ENCODE measurements at places on chromosomes 2 and 18. TPM values are rescaled to one million over a fixed set of nuclear protein-coding genes. Genes with fewer than 3 reads are reported as not detected.

GRCh38 chr2:24158131-24158530 lies 16.7 kb upstream of the FAM228A start:
- no peak for DNase-seq

GRCh38 chr2:207768168-207768865 lies 1.4 kb downstream of the FZD5 start:
- DNase-seq, result peak; percentile 56

GRCh38 chr2:232368311-232368731 lies 10.2 kb upstream of the ALPP start:
- peak; percentile 67 for DNase-seq

DNA sequence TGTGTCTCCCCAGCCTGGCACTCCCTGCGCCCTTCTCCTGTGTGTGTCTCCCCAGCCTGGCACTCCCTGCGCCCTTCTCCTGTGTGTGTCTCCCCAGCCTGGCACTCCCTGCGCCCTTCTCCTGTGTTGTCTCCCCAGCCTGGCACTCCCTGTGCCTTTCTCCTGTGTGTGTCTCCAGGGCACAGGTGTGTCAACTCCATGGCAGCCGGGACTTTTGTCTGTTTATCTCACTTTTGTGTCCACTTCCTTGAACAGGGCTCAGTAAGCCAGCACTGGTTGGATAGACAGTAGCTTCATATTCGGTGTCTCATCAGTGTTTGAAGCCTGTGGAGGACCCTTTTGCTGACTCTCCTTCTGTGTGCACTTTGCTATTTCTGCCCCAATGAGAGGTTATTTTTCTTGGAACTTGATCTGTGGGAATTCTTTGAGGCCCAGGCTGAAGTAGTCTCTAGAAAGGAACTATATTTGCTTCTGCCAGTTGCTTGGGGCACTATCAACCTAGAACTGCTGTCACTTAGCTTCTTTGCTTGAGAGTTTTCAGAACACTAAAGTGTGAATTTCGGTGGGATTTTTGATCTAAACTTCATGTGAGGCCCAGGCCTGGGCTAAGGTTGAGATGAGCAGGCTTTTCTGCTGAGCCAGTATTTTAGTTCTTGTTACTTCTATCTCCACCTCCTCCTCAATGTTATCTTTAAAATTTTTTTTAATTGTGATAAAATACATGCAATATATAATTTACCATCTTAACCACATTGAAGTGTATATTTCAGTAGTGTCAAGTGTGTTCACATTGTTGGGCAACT lies 8.3 kb upstream of the ASB1 start:
- DNase-seq, result no peak

DNA sequence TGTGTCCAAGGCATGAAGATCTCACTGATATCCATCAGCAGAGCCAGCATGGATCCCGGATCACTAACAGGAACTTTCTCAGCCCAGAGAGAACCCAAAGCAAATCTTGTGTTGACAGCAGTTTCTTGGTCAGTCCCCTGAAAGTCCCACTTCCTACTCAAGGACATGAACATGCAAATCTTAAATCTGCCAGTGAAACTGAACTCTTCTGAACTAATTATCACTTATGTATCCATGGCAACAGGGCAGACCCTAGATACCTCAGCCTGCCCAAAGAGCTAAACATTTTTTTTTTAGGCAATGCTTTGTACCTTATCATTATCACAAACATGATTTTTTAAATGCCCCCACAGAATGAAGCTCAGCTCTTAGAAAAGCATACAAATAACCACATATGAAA lies 127.8 kb upstream of the DDX18 start:
- DNase-seq, result no peak

- no peak for DNase-seq
These were observed 118.3 kb downstream of the FMNL2 start for GRCh38 chr2:152453129-152453911.

DNA sequence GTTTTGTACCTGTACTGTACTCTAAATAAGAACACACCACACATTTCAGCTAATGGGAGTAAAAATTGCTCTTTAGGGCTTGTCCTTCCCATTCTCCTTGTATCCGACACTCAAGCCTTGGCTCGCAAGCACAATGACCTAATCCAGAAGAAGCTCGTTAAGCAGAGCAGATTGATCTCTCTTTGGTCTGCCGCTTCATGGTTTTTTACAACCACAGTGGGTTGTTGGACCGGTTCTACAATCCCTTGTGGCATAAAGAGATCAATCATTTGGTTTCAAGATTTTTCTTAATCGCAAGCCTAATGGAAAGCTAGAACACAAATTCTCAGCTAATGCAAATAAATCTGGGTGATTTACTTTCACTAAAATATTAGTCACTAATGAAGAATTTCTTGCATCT lies 662.1 kb downstream of the LRP1B start:
- no peak for DNase-seq

GRCh38 chr18:56076723-56077122 lies 488.7 kb upstream of the TCF4 start:
- DNase-seq, result no peak

DNA sequence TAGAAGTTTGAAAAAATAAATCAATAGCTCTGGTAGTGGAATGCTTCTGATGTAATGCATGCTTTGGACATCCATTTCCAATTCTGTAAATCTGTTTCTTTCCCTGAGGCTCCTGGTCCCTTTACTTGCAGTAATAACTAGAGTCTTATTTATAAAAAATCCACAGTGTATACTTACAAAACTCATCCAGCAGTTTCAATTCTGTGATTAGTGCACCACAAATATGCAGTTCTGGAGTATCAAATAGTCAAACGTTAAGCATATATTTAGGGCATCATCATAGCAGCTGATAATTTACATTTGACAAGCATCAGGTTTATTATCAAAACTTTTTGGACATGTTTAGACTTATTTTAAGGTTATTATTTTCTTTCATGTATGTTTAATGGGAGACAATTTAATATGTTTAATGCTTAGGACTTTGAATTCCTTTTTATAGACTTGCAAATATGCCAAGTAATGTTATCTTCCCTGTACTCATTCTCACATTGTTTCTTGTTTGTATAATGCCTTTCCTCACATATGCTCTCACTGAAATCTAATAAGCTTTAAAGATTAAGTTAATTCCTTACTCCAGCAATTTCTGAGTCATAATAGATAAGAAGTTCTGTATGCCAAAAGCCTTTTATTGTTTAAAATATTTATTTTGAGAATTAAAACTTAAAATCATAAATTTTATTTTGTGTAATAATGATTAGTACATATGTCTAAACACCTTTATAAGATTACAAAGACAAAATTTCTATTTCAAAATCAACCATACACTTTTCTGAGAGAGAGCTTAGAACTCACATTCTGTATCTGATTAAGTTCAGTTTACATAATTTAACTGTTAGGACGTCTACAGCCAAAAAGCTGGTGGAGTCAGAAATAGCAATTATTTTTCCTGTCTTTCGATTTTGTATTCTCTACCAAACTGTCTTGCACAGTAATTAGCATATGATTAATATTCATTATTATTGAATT lies 341.5 kb upstream of the TMEFF2 start:
- DNase-seq, result no peak

CEBPZ gene
- 47.0 TPM for total RNA-seq

CNDP1 gene
- not detected for total RNA-seq

All from MG63 (cell line).